ENCODE measurements at places on chromosomes 7 and 10.

DNA sequence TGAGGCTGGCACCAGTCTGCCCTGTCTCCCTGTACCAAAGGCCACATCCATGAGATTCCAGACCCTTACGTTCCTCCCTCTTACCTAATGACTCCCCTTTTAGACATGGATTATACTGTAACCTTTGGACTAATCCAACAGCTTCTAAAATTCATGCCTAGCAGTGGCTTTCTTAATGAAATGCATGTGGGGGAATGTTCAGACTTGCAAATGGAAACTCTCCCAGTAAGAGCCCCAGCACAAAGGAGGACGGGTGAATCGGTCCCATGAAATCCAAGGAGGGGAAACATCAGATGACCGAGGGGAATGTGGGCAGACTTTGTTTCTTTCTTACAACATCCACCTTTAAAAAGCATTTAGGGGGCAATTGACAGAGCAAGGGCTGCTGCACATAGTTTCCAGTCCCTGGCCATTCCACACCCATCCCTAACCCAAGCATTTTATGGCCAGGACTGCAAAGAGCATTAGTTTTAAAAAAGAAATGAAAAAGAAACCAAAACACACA lies 71.5 kb downstream of the COL13A1 start:
- DNase-seq, result no peak

DNA sequence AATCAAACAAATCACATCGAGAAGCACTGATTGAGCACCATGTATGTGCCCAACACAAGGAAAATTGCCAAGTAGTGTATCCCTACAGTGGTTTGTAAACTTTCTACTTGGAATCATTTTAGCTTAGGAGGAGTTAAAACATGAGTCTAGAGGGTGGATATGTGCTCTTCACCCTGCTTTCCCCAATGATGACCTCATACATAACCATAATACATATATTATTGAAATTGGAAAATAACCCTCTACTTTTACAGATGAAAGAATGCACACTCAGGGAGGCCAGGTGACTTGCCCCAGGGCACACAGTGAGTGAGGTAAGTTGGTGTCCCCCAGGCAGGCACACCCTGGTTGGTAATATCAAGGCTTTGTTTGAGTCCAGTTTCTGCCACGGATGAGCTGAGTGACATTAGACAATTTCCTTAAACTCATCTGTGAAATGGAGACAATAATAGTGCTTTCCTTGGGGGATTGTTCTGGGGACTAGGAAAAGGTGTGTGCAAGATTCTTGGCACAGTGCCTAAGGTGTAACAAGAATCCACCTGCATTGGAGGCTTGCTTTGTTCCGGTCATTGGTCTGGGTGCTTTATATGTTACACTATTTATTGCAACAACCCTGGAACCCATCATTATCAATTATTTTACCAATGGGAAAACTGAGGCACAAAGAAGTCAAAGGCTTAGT lies 50.7 kb downstream of the BPGM start:
- no peak for DNase-seq

DNA sequence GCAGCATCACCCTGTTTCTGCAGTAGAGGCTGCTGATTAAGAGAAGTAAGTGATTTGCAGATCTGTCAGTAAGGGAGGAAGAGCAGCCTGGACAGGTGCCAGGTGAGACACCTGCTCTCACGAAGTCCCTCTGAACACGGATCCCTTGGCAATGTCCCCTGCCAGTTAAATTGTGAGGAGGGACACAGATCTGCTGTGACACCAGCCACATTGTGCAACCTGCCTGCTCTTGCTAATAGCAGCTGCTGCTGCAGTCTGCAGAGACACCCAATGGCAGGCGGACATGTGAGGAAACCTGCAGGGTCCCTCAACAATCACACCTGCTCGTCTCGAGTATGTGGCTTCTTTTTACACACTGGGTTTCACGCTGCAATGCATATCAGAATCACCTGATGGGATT lies 31.9 kb downstream of the ANXA11 start:
- no peak for DNase-seq

DNA sequence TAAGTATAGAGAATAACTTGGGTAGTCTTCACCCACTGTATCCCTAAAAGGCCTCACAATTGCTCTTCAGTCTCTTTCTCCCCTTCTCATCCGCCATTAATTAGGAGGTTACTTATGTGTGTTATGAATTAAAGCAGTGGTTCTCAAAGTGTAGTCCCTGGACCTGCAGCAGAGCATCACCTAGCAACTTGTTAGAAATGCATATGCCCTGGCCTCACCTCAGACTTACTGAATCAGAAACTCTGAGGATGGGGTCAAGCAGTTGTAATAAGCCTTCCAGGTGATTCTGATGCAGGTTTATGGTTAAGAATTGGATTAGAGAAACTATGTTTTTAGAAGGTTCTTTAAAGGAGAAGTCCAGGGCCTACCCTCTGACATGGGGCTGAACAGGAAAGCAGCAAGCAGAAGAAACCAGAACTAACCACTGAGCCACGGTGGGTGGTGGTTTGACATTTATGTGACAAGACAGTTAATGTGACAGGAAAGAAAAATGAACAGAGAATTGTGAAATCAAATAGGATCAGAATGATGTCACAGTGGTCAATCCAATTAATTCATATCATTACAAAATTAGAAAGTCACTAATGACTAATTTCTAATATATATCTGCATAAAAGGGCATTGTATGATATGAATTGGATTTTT lies 37.6 kb downstream of the ENTPD1 start:
- DNase-seq, result no peak

DNA sequence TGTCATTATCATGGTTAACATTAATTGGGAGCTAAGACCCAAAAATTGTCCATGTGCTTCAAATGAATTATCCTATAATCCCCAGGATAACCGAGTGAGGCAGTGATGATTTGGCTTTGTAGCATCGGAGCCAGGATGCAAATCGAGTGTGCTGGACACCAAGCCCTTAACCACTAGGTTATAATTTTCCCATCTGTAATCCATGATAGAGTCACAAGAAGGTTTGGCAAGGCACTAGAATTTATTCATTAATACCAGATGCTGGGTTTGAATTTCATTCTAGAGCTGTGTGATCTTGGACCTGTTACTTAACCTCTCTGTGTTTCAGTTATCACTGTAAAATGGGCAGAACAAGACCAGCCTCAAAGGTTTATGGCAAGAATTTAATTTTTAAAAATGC lies 21.0 kb upstream of the ITGB1 start:
- no peak for DNase-seq

- DNase-seq, result no peak
Measured at GRCh38 chr10:133474027-133474426, 20.3 kb downstream of the SCART1 start.

- no peak for DNase-seq
Measured at GRCh38 chr10:23914641-23915040, 294.3 kb upstream of the KIAA1217 start.

DNA sequence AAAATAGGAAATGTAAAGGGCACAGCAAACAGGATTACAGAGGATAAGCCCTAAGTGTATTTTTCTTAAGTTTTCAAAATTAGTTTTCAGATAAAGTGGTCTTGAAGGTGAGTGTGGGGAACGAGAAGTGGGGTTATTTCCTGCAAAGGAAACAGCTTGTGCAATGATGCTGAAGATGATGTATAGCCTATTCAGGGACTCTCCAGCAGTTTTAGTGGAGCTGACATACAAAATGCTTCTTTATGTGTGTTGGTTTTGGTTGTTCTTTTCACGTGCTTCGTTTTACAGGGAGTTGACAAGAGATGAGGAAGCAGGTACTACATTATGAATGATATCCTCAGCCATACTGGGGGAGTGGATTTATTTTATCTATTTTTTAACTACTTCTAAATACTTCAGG lies 20.5 kb downstream of the CASD1 start:
- DNase-seq, result no peak

DNA sequence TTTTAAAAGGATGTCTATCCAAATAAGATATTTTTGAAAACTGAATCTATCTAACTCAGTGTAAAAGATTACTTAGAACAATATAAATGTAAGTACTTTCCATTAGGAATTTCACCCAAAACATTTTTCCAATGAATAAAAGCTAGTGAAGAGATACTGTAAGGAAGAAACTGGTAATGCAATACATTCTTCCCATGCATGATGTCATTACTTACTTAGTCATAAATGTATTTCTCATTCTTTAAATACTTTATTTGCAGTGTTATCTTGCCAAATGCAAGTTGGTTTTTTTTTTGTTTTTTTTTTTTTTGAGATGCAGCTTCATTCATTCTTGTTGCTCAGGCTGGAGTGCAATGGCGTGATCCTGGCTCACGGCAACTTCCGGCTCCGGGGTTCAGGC lies 265.6 kb downstream of the PHF14 start:
- DNase-seq, result no peak

DNA sequence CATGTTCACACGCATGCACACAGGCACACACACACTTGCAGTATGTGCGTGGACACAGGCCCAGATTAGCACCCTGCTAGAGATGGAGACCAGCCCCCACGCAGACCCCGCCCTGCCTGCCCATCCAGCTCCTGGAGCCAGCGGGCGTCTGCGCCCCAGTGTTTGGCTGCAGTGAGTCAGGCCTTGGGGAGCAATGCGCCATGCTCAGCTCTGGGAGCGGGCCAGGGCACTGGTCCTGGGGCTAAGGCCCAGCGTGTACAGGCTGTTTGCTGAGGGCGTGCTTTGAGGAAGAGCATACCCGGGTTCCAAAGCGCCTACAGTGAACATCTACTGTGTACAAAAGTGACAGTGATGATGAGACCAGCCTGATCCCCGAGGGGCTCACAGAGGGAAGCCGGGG lies 16.0 kb upstream of the ELFN1 start:
- DNase-seq, result no peak

DNA sequence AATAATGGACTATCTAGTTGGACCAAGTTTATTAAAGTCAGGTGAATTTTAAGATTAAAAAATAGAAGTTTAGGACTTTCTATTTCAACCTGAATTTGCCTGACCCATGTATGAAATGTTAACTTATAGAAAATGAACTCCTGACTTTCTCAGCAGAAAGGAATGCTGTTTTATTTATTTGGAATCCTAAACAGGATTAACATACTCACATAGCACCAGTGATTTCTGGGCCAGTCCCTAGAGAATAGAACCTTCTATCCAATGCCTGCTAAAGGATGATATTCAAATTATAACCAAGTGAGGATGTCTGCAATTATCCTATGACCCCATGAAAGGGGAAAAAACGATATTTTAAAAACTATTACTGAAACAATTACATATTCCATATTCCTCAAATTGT lies 148.8 kb downstream of the CHRM2 start:
- no peak for DNase-seq

GRCh38 chr7:133275008-133275407 lies 22.1 kb downstream of the EXOC4 start:
- no peak for DNase-seq

DNA sequence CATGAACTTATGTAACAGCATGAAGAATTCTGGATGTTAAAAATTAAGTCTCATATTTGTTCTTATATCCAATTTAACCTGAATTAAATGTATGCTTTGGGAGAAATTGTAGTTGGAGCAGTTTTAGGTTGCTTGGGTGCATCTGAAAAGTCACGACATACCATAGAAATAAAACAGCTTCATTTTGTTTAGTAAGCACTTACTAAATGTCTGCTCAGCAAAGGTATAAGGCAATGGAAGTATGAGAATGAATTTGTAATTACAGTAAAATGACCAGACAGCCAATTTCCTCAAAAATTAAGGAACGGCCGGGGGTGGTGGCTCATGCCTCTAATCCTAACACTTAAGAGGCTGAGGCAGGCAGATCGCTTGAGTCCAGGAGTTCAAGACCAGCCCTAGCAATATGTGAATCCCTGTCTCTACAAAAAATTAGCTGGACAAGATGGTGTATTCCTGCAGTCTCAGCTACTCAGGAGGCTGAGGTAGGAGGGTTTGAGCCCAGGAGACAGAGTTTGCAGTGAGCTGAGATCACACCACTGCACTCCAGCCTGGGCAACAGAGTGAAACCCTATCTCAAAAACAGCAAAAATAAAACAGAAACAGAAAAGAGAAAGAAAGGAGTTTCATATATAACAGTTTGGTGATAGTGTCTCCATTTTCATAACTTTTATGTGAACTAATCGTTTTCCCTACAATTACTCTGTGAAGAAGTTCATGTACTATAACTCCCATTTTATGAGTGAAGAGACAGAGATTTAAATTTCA lies 47.2 kb upstream of the KLF6 start:
- DNase-seq, result no peak

DNA sequence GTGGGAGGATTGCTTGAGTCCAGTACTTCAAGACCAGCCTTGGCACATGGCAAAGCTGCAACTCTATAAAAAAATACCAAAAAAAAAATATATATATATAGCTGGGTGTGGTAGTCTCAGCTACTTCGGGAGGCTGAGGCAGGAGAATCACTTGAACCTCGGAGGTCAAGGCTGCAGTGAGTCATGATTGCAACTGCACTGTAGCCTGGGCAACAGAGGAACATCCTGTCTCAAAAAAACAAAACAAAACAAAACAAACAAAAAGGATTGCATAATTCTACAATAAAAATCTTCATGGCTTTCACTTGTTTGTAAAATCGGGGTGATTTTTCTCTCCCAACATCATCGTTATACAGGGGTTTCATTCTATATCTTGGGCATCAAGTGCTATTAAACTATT lies 35.1 kb downstream of the GUSB start:
- DNase-seq, result no peak

GRCh38 chr10:34567659-34568253 lies 247.3 kb downstream of the PARD3 start:
- no peak for DNase-seq

- DNase-seq, result no peak
Measured at GRCh38 chr10:46223064-46223480, 63.7 kb upstream of the ANTXRL start.

Measured in activated CD4-positive, alpha-beta T cell treated with anti-CD3 and anti-CD28 coated beads, Interleukin-2, amount 50 U/mL, for 24 hours (primary cell).